Right renal pelvis (tissue), 4 donors: ENCODE measurements at places on chromosomes 7 and 10. TPM values are rescaled to one million over a fixed set of nuclear protein-coding genes. Genes with fewer than 3 reads are reported as not detected.

Gene SCIN
- polyA plus RNA-seq: 119 TPM

- DNase-seq: no peak
These were observed 36.8 kb downstream of the CHST3 start for GRCh38 chr10:72001033-72001395.

DNA sequence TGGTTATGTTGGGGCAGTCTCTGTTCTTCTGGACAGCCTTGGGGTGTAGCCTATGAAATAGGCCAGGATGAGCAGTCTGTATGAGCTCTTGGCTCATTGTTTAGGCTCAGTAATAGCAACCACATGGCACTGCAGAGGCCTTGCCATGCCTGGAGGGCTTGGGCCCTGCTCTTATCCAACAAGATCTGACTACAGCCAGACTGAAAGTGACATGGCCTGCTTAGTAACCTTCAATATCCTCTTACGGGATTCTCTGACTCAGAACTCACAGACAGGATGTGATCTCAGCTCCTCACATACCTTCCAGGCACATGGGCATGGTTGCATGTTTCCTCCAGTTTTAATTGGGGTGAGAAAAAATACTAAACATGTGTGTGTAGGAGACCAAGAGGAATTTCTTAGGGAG, 289.3 kb downstream of the PTEN start:
- DNase-seq: no peak

- no peak for DNase-seq
These were observed 2.9 kb downstream of the IGF2BP3 start for GRCh38 chr7:23467291-23467805.

- no peak for DNase-seq
These were observed 88.3 kb downstream of the PTPRZ1 start for GRCh38 chr7:121961089-121961867.
